ENCODE measurements at places on chromosomes 1 and 21.
A peak's percentile ranks its signal among the peaks of the same experiment; 100 is the strongest.

DNA sequence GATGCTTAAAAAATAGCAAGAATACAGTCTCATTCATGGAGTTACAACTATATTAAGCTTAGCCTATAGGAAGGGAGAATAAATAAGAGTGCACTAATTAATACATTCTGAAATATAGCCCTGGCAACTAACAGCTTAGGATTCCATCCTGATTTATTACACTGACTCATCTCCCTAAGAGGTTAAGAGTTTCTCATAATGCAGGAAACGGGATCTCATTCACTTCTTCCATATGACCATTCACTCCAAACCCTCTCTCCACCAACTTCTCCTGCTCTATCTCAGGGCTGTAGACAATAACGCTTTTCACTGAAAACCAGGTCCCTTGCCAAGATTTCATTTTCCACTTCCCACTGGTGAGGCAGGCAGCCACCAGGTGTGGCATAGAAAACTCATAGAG, 168.5 kb upstream of the PLD5 start:
- no peak for DNase-seq

- DNase-seq: no peak
Measured at GRCh38 chr1:223082914-223083313, 60.1 kb downstream of the TLR5 start.

DNA sequence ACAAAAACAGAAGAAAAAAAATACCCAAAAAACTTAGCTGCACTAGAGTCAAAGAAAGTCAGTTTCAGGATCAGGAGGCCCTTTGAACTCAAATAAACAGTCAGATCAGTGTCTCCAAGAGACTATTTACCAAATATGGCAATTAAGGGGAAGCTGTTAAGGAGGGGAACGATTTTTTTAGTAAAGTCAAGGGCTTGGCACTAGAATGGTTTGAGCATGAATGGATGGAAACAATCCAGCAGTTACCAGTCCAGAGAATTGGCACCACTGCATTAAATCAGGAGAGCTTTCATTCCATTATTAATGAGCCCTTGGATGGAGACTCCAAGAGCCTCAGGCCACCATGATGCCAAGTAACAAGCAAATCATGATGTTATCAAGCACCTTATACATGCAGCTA, 7.2 kb downstream of the TRAPPC3 start:
- DNase-seq: no peak

DNA sequence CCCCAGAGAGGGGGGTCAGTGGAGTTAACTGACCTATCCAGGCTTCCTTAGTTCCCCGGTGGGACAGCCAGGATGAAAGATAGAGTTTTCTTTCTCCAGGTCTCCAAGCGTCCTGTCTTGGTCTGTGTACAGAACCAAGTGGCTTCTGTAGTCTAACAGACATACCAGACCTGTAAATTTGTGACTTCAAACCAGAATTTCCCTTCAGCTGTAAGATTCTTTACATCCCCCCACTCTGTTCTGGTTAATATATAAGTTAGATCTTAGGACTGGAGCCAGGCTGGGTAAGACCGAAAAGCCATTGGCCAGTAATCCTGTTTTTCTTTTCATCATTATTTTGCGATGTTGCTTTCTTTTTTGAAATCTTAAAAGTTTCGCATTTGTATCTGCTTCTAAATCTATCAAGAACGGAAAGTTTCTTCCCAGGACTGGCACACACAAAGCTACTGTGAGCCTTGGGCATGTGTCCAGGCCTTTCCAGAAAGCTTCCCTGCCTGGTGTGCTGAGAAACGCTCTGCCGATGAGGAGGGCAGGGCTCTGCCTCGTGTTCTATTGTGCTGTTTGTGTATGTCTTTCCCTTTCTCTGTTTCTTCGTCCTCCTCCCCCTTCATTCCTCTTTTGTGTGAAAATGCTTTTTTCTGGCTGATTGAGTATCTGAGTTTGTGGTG, 72.3 kb downstream of the RGL1 start:
- no peak for DNase-seq

DNA sequence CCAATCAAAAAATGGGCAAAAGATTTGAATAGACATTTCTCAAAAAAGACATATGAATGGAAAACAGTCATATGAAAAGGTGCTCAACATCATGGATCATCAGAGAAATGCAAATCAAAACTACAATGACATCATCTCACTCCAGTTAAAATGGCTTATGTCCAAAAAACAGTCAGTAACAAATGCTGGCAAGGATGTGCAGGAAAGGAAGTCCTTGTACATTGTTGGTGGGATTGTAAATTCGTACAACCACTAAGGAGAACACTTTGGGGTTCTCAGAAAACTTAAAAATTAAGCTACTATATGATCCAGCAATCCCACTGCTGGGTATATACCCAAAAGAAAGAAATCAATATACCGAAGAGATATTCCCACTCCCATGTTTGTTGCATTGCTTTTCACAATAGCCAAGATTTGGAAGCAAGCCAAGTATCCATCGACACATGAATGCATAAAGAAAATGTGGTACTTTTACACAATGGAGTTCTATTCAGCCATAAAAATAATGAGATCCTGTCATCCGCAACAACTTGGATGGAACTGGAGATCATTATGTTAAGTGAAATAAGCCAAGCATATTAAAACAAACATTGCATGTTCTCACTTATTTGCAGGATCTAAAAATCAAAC, 17.9 kb downstream of the GBP5 start:
- DNase-seq: no peak

DNA sequence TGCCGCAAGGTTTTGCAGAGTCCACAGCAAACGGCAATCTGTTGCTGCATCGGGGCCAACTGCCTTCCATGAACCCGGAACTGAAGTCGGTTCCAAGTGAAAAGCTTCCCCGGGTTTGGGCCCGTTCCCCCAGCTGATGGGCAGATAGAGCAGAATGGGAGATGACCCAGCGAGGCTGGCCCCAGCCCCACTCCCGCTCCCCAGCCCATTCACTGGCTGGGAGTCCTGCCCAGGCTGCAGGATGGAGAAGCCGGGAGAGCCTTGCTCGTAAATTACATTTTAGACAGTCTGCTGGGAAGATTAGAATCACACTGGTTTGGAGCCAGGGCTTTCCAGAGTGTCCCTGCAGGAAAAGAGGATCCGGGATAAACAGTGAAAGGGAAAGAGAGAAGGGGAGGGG, 31.6 kb upstream of the PAX7 start:
- no peak for DNase-seq

GRCh38 chr21:36135391-36136102, 668 bp downstream of the CBR3 start:
- no peak for DNase-seq

DNA sequence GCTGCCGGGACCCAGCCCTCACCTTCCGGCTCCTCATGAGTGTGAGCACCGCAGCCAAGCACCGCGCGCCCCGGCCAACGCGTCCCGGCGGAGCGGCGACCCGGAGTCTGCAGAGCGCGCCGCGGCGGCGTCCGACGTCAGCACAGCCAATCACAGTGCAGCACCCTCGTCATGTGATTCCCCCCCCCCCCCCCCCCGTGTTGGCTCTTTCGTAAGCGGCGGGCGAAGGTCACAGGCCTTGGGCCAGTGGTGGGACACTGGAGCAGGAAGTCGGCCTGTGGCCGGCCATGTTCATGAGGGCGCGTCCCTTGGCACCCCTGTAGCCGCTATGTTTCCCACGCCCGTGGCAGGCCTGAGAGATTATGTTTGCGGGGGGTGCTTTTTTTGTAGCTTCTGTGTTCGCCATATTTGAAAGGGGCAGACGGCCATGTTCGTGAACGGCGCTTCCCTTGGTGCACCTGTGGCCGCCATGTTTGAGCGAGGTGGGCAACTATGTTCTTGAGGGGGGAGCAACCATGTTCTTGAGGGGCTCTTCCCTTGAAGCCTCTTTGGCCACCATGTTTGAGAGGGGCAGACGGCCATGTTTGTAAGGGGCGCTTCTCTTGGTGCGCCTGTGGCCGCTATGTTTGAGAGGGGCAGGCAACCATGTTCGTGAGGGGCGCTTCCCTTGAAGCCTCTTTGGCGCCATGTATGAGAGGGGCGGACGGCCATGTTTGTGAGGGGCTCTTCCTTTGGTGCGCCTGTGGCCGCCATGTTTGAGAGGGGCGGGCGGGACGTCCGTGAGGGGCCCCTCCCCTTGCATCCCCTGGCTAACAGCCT, at the start of gene C1orf174:
C1orf174 (minus strand) TSS at position 123 of the 819 bp plus-strand sequence; CDS start at position 37, 86 bp downstream.
- peak; percentile 99 for DNase-seq

- DNase-seq: no peak
Measured at GRCh38 chr1:226203240-226203639, 16.7 kb upstream of the ACBD3 start.

GRCh38 chr1:94796266-94796665, 23.9 kb upstream of the SLC44A3 start:
- DNase-seq: no peak

GRCh38 chr1:18400347-18401102, 80.2 kb upstream of the KLHDC7A start:
- DNase-seq: no peak

- no peak for DNase-seq
Measured at GRCh38 chr21:45859041-45859761, 122.4 kb upstream of the COL6A1 start.

- DNase-seq: no peak
Measured at GRCh38 chr21:39483917-39484316, 32.1 kb downstream of the SH3BGR start.
